Stimulated activated CD8-positive, alpha-beta memory T cell treated with anti-CD3 and anti-CD28 coated beads, Interleukin-12 subunit alpha, Interleukin-12 subunit beta, amount 100 ng/mL, for 4 hours (primary cell): ENCODE measurements at places on chromosomes 1 and 21.

- DNase-seq: no peak
These were observed 40.5 kb upstream of the KRTAP19-8 start for GRCh38 chr21:31078796-31079195.

DNA sequence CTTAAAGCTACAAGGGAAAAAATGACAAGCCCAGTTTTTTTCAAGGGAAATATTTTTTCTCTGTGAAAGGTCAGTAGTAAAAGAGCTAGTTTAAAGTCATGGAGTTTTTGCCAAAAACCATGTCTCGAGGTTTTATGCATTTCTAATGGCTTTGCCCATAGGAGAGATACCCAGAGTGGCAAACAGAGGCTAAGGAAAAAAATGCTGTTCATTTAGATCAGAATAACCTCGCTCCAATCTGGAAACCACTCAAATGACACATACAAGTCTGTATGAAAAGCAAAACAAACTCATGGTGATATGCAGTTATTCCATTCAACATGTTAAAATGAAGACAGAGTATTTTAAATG is 36.9 kb upstream of the EDEM3 start:
- no peak for DNase-seq

GRCh38 chr1:238652346-238652968 is 733.9 kb upstream of the CHRM3 start:
- DNase-seq: no peak

GRCh38 chr1:54588377-54588776 is 34.9 kb downstream of the FAM151A start:
- DNase-seq: no peak

DNA sequence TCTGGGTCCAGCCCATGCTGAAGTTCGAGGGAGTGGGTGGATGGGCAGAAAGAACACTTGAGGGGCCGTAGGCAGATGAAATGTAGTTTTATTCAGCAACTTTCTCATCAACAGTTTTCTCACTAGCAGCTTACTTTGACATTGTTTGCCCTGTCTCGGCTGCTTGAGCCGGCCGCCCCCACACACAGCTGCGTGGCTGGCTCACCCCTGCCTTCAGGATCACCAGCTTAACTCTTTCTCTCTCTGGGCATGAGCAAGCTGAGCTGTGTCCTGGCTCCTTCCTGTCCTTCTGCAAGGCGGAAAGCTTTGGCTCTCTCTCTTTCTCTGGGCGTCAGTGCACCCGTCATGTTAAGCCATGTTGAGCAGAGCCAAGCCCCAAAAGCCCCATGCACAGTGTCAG is 104.4 kb upstream of the GNG12 start:
- DNase-seq: no peak

DNA sequence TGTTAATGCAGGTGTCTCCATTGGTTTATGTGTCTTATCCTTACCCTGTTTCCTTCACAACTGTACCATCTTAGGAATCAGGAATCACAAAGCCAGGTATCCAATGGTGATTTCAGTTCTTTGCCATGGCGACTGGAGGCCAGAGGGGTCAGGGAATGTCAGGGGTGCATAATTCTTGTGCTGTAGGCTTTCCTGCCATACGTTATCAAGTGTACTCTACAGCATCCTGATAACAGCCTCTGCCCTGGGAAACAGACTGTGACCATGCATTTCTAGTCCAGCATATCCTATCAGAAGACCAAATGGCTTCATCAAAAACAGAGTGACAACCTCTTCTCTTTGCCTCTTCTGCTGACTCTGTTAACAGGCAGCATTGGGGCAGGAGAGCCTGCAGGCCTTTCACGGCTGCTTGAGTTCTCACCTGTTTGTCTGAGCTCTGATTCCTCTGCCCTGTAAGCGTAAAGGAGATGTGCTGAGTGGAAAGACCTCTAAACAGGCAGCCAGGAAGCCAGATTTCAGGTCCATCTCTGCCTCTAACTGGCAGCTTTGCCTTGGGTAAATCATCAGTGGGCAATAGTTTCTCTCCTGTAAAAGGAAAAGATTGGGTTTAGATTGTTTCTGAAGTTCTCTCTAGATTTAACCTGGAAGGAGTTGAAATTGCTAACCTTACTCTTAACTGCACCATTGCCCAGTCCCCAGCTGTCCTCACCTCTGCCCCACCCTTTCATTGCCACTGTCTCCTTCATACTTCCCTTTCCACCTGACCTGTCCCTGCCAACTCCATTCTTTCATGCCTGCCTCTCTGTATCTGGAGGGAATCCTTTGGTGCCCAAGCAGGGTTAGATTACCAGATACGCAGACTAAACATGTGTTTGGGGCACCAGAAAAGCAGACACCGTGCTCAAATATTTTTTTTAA is 80.2 kb downstream of the LRRC8D start:
- no peak for DNase-seq

- DNase-seq: no peak
These were observed 16.4 kb upstream of the NFASC start for GRCh38 chr1:204854286-204854685.

DNA sequence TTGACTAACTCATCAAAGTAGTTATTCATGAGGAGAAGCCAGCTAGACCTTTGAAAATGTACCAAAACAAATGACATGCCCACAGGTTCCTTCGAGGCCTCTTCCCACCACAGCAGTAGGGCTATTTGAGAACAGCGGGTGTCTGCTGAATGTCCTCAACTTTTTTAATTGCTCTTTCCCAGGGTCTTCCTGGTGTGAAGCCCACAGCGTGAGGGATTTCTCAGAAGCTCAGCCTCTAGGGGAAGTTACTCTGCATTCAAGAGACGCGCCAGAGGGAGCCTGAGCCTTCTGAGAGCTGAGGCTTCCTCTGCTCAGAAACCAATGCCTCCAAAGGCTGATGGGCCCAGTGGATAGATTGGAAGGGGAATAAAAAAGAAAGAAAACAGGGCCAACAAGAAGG is 153.6 kb downstream of the OLFM3 start:
- no peak for DNase-seq

GRCh38 chr1:175530183-175530582 is 213.2 kb downstream of the TNR start:
- no peak for DNase-seq

DNA sequence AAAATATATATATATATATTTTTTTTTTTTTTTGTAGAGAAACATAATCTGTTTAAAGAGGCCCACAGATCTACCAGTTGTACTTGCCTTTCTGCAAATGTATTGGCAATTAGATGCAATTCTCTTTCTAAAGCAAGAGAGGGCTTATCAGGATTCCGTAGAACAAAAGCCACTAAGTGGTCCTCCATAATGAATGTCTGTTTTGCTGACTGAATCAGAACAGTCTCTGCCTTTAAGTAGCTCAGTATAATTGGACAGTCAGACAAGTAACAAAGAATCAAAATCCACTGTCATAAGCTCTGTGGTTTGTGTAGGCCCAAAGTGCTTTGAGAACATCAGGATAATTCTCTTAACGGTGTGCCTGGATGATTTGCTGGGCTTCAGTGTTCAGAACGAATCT is 17.3 kb downstream of the SARS1 start:
- no peak for DNase-seq

- no peak for DNase-seq
These were observed 31.4 kb upstream of the PRELP start for GRCh38 chr1:203444171-203444576.

- no peak for DNase-seq
These were observed 5.2 kb upstream of the PIGR start for GRCh38 chr1:206951318-206952100.

- DNase-seq: no peak
These were observed 58.4 kb upstream of the EFHD2 start for GRCh38 chr1:15351310-15351709.

DNA sequence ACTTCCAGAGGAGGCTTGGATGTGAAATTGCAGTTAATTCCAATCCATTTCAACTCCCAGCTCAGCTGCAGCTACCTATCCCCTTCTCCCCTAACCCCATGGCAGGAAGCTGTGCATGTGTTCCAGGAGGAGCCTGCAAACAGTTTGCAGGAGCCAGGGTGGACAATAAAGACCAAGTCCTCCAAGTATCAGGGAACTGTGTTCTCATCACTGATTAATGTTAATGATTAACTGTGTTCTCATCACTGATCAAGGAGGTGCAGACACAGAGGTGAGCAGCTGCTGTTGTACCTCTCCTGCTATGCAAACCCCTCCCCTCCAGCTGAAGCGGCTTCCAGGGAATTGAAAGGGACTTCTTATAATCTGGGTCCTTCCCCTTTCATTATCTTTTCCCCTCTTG is 19.2 kb downstream of the CLDN19 start:
- no peak for DNase-seq

- no peak for DNase-seq
These were observed 88.0 kb upstream of the AK4 start for GRCh38 chr1:65059930-65060538.

DNA sequence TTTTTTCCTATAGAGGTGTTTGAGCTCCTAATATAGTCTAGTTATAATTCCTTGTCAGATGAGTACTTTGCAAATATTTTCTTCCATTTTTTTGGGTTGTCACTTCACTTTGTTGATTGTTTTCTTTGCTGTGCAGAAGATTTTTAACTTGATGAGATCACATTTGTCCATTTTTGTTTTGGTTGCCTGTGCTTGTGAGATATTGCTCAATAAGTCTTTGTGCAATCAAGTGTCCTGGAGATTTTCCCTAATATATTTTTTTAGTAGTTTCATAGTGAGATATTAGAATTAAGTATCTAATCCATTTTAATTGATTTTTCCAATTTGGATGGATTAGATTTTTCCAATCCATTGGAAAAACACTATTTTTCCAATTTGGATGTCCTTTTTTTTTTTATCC is 1395.5 kb downstream of the PLA2G4A start:
- no peak for DNase-seq

DNA sequence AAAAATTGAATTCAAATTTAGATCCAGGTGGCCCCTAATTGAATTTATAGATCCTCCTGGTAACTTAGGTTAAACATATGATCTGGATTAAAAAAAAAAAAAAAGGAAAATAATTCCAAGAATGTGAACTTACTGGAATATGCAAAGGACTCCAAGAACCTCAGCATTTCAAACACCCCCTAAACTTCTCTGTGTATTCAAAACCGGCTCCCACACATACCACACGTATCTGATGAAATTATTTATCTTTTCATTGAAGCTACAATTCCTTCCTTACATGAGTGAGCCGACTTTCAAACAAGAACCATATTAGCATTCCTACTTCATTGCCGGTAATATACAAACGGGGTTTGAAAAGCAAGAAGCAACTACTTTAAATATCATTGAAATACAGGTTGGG is 61.4 kb upstream of the FMN2 start:
- DNase-seq: no peak

GRCh38 chr1:26838474-26839338 is 12.2 kb downstream of the ZDHHC18 start:
- DNase-seq: no peak

DNA sequence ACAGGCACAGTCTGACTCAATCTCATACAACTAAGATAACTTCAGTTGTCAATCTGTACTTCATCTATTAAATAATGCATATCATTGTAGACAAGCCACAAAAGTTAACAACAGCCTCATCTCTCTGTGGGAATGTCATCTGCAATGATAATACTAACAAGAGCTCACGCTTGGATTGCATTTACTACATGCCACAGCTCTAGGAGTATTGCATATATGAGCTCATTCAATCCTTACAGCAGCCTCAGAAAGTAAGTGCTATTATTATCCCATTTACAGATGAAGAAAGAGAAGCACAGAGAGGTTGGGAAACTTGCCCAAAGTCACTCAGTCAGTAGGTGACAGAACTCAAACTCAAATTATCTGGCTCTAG is 105.7 kb upstream of the GUCA2B start:
- DNase-seq: no peak

- DNase-seq: no peak
These were observed 1.4 kb upstream of the SLAMF9 start for GRCh38 chr1:159955456-159955855.

DNA sequence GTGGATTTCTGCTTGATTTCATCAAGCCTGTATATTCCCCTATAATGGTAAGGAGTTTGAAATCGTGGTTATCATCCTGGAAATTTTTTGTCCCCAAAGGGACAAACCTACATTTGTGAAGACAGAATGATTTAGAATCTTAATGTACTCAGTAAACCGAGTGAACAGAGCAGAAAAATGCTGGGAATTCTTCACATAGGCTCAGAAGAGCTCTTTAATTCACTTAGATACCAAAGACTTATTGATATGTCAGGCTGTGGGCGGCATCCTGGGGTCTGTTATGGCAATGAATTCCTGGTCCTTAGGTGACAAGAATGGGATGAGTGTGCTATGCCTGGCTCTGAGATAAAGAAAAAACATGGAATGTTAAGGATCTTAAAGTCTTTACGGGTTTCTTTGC is 74.9 kb downstream of the ROR1 start:
- DNase-seq: no peak

DNA sequence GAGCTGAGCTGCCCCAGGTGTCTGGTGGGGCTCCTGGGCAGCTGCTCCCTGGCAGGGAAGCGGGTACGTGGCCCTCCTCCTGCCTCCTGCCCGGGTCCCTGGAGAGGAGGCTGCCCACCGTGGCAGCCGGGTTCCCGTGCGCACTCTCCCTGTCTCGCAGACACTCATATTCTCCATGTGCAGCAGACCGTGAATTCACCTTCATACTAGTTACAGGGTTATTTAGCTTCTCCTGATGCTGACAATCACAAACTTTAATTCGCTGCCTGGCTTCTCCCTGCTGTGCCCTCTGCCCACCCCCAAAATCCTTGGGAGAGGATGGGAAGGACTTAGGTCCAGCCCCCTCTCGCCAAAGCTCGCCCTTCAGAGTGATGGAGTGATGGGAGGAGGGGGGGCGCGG is 95.3 kb downstream of the CASZ1 start:
- DNase-seq: no peak

- no peak for DNase-seq
These were observed 23.0 kb upstream of the SYNC start for GRCh38 chr1:32725615-32725982.

GRCh38 chr1:223068900-223069665 is 74.0 kb downstream of the TLR5 start:
- no peak for DNase-seq

DNA sequence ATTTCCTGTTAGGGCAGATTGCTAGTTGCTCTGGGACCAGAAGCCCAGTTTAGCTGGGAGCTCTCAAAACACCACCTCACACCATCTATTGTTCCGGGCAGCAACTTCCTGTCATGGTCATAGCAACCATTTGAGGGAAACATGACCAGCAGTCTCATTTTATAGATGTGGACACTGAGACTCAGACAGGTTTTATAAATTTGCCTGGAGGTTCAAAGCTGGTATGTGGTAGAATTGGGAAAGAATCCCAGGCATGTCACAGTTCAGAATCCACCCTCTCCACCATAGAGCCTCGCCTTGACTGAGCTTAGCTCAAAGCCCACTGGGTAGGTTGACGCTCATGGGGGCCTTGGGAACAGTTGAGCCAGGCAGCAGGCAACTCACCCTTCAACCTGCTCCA is 14.0 kb upstream of the TRIM67 start:
- DNase-seq: no peak

GRCh38 chr21:33113131-33113530 is 43.2 kb downstream of the OLIG1 start:
- no peak for DNase-seq

- DNase-seq: no peak
These were observed 18.1 kb upstream of the SLC26A9 start for GRCh38 chr1:205961405-205961804.

GRCh38 chr1:160868141-160868540 is 5.5 kb upstream of the CD244 start:
- no peak for DNase-seq
